ENCODE measurements at places on chromosomes 6 and 20. TPM values are rescaled to one million over a fixed set of nuclear protein-coding genes. Genes with fewer than 3 reads are reported as not detected.
A peak's percentile ranks its signal among the peaks of the same experiment; 100 is the strongest.

DNA sequence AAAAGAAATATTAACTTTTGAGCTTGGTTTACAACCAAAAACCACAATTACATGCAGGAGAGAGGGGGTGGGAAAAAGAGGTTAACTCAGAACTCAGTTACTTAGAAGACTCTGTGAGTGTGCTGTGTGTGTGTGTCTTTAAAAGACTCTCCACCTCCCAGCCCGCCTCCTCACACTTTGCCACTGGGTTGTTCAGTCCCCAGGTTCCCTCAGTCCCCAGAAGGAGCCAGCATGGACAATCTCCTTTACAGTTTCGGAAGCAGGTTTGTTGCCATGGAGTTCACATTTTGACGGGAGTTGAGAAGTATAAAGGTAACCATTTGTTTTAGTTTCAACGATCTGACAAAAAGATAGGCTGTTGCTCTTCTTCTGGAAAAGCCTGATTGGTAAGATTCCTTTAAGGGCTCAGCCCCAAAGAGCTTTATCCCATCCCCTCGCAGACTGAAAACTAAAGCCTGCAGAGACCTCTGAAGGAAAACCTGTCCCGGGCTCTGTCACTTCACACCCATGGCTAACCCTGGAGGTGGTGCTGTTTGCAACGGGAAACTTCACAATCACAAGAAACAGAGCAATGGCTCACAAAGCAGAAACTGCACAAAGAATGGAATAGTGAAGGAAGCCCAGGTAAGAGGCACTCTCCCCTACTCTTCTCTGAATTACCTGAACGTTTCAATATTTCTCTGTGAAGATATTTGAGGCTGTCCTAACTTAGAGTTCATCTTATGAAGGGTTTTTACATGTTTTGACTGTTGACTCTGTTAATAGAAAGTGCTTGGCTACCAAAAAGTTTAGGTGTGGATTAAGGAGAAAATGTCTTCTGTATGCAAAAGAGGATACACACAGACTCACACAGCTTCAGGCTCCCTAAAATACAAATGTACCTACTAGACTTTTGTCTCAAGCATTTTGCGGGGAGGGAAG, at the start of gene SPTLC3:
SPTLC3 (plus strand) TSS at position 212 of the 921 bp plus-strand sequence; CDS start at position 508, 296 bp downstream.
- peak; percentile 8 for DNase-seq

DNA sequence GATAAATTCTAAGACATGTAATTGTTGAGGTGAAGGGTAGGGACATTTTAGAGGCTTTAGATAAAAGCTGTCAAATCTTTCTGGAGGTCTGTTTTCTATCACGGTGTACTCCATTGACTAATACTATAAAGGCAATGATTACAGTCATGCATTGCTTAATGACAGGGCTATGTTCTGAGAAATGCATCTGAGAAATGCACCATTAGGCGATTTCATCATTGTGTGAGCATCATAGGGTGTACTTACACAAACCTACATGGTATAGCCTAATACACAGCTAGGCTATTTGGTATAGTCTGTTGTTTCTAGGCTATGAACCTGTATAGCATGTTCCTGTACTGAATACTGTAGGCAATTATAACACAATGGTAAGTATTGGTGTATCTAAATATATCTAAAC, 71.3 kb upstream of the FYN start:
- DNase-seq = no peak

- DNase-seq = no peak
Observed at GRCh38 chr20:11454966-11455799, 462.5 kb upstream of the BTBD3 start.

GRCh38 chr6:120872262-120872578, 462.1 kb downstream of the TBC1D32 start:
- DNase-seq = no peak

- DNase-seq = no peak
Observed at GRCh38 chr6:4637691-4638433, 138.3 kb upstream of the CDYL start.

- no peak for DNase-seq
Observed at GRCh38 chr6:29590218-29590808, 5.4 kb downstream of the OR2H2 start.

- DNase-seq = no peak
Observed at GRCh38 chr20:3681931-3682781, at the start of gene ADAM33. Gene ADAM33 (minus strand): TSS chr20:3682010. CDS start chr20:3682004, 6 bp downstream.

GRCh38 chr20:10673842-10674683, at the start of gene JAG1:
Gene JAG1 (minus strand): TSS chr20:10673999. CDS start chr20:10673530, 469 bp downstream.
- peak; percentile 56 for DNase-seq

DNA sequence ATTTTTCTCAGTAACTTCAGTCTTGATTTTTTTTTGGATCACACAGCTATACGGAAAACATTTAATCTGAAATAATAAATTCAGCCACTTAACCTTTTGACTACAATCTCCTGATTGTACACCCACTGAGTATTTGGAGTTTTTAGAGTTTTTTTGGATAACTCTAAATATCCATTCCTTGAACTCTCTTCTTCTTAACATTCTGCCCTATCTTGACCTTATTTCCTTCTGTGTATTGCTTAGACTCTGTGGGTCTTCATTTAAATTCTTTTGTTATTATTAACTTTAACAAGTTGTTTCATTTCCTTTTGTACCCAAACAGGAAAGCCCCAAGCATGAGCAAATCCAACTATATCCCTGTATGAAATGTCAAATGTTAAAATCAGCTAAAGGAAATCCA, 170.2 kb upstream of the PTCHD4 start:
- no peak for DNase-seq

GRCh38 chr6:129623008-129623732, 86.8 kb downstream of the ARHGAP18 start:
- DNase-seq = no peak

PGBD1 gene
- total RNA-seq = 1.5 TPM

CALHM6 gene
- 7.9 TPM for total RNA-seq
